SK-MEL-5 (cell line): ENCODE measurements at places on chromosomes 16 and 17.
A peak's percentile ranks its signal among the peaks of the same experiment; 100 is the strongest.

DNA sequence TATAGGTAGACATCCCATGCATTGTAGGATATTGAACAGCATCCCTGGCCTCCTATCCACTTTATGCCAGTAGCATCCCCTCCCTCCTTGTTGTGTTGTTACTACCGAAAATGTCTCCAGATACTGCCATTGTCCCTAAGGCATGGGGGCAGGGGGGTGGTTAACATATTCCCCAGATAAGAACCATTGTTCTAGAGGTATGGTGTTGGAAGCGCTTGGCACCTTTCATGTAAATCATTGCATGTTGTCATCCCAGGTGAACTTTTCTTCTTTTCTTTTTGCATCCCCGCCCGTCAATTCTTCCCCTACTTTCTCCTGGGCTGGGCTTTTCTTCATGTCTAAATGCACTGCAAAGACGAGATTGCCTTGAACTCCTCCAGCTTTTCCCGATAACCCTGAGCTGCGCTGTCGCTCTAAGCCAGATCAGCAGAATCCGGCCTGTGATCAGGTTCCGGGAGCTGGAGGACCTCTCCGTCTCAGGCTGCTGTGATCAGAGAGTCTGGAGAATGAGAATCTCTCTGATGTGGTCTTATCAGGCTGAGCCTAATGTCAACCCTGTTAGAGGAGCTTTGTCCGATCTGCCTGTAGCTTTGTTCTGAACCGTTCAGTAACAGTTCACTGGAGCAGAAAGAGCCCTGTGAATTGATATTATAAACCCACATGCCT, 76.2 kb downstream of the RBFOX1 start:
- no peak for DNase-seq

- DNase-seq: no peak
These were observed 2.3 kb upstream of the P2RX1 start for GRCh38 chr17:3918372-3919122.

DNA sequence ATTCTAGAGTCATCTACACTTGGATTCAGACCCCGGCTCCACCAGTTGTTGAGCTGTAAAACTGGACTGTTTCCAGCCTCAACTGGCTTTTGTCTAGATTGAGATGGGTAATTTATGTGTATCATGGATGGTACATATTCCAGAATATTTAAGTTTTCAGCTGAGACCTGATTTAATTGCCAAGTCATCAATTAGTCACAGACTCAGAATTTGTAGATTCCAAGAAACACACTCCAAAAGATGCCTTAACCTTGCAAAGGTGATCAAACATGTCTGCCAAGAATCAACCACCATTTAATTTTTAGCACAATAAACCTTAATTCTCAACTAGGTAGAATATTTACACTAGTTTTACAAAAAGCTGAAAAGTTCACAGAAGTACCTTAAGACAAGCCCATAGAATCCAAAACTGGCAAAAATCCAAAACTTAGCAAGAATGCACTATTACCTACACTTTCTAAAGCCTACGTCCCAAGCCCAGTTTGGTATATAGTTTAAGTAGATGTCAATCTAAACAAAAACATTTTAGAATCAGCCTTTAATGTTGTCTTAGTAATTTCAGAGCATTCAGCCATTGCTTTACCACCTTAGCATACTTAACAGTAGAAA, 17.7 kb downstream of the SIAH1 start:
- no peak for DNase-seq

DNA sequence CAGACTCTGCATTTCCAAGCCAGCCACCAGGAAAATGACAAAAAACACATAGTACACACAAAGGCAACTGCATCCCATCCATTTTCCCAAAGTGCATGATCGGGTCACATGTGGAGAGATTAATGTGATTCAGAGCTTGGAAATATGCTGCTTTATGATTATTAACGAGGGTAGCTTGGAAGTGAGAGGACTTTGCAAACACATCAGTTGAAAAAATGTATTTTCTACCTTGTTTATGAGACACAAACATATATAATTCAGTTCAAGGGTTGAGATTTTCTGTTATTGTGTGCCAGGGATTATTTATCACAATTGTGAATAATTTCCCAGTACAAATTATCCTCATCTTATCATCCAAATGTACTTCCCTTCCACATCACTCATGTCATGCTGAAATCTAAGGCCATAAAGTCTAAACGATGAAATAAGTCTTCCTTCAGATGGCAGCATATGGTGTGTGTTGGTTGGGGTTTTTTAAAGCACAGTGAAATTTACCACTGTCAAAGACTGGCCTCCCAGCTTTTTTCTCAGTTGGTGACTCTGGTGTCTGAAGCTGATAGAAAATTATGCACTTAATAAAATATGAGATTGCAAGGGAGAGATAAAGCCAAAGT, 104.7 kb upstream of the ADAMTS18 start:
- DNase-seq: no peak

GRCh38 chr16:10988164-10988803, 43.9 kb downstream of the CLEC16A start:
- peak; percentile 35 for DNase-seq

GRCh38 chr16:54148974-54149373, 137.6 kb downstream of the IRX3 start:
- DNase-seq: no peak

DNA sequence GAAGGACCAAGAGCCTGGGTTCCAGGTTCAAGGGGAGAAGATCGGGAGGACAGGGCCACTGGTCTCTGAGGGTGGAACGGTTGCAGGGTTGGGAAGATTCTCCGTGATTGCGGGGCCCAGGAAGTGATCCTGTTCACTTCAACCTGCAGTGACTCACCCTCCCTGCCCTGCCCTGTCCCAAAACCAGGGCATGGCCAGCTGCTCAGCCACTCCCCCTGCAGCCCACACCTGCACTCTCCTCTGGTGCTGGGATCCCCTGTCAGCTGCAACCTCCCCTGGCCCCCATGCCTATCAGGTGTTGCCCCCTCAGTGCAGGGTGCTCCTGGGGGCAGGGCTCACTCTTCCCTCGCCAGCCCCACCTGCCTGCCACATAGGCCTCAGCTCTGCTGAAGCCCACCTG, 1.1 kb downstream of the RUNDC3A start:
- no peak for DNase-seq

DNA sequence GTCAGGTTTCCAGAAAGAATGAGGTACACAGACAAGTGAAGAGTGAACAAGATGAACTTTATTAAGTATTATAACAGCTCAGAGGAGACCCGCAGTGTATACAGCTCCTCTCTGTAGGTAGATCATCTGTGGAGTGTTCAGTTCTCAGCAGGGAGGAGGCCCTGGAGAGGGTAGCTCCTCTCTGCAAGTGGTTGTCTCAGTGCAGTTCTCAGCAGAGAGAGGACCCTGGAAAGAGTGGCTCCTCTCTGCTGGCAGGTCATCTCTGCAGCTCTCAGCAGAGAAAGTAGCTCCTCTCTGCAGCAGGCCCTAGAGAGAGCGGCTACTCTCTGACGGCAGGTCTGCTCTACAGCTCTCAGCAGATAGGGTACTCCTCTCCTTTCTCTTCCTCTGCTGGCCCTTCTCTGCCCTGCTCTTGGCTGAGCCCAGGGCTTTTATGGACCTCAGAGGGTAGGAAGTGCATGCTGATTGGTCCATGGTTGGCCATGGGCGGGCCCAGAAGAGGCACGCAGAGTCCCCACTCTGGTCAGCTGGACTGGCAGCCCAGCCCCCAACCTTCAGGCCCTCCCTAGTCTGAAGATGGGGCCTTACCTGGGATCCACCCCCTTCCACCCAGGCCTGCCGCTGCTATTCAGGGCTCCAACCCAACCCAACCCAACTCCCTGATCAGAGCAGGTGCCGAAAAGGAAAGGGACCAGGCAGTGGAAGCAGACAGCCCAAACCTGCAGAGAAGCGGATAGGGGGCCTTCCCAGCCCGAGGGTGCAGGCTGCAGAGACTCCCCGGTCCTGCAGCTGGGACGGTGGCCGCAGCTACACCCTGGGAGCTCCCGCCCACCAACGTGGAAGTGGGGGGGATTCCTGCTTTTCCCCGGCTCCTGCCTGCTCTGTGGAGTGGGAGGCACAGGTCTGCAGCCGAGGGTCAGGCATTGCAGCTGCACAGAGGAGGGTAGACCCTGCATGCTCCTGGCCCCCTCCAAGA, 18.5 kb upstream of the DNAJA2 start:
- no peak for DNase-seq

- peak; percentile 99 for DNase-seq
These were observed 22.8 kb upstream of the WFDC1 start for GRCh38 chr16:84271866-84272265.

GRCh38 chr16:3401719-3402397, 843 bp downstream of the ZNF174 start:
- peak; percentile 11 for DNase-seq

DNA sequence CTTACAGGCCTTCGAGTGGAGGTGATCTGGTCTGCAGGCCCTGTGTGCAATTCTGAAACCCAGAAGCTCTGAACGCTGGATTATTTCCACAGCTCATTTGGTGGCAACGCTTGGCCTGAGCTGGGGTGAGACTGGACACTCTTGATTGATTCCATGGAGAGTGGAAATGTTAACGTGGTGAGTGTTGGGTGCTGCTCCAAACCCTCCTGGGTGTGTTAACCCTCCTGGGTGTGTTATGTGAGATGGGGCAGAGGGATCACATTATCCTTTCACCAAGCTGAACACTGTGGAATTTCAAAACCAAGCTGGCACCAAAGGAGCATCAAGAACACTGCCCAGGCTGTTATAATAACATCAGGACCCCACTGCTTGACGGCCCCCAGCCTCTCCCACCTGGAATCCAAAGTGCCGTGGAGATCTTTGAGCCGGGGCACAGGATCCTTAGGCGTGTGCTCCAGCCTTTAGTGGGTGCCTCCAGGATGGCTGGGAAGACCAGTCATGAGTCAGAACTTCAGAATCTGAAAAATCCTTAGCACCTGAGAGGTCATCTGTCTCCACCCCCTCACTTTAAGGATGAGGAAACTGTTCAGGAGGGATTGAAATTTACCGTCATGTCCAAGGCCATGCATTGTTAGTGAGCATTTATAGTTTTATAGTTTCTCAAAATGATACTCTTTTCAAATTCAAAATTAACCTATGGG, 75.0 kb downstream of the RPTOR start:
- DNase-seq: no peak

- DNase-seq: no peak
These were observed 45.9 kb downstream of the MAP1LC3B start for GRCh38 chr16:87437911-87438610.

DNA sequence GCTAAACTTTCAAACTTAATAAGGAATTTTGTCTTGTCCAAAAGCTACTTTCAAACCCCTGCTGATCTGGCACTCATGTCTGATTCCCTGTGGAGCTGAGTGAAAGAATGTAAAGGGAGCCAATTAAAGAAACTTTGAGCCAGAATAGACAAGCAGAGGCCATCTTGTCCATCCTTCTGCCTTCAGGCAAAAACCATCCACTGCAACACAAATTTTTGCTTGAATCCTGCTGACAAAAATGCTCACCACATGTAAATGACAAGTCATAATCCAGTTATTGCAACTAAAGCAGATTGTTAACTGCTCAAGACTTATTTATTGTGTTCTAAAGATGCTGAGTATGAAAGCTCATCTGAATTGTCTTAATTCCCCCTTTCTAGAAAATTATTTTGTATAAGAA, 124.0 kb upstream of the HLF start:
- DNase-seq: no peak

- DNase-seq: no peak
These were observed 2.1 kb downstream of the SSTR2 start for GRCh38 chr17:73166731-73167581.

- peak; percentile 73 for DNase-seq
These were observed 697 bp downstream of the NOL11 start for GRCh38 chr17:67718325-67718941.

- DNase-seq: peak; percentile 15
These were observed 12.4 kb downstream of the STX1B start for GRCh38 chr16:30997725-30998711.

GRCh38 chr17:78642707-78643106, 65.5 kb upstream of the DNAH17 start:
- DNase-seq: no peak

DNA sequence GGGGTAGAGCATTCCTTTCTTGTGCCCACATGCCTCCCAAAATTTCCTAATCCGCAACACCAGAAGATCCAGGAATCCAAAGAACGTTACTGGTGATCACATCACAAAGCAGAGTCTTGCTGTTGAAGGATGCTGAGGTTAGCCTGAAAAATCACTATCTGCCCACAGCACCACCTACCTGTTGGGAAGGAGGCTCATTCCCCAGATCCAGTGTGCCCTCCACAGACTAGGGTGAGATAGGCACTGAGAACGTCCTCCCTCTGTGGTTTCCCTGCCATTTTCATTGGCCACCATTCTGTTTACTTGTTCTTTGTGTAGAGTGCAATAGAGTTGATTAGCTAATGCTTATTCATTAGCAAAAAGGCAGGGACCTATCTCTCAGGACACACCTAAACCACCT, 30.3 kb downstream of the RCVRN start:
- no peak for DNase-seq

GRCh38 chr16:720990-721764, at the start of gene ANTKMT:
ANTKMT (plus strand) TSS chr16:721146; CDS start chr16:721275, 129 bp downstream.
- peak; percentile 79 for DNase-seq

- no peak for DNase-seq
These were observed 5.0 kb downstream of the HERPUD1 start for GRCh38 chr16:56936950-56937349.
